ENCODE measurements at places on chromosomes 2 and 18. TPM values are rescaled to one million over a fixed set of nuclear protein-coding genes. Genes with fewer than 3 reads are reported as not detected.

The LRP1B gene
- under 0.01 TPM for total RNA-seq

The SLC35F6 gene
- total RNA-seq, result 14.3 TPM

The GPR35 gene
- 7.8 TPM for total RNA-seq

- no peak for DNase-seq
These were observed 1.4 kb downstream of the UBE2F start for GRCh38 chr2:237968048-237968862.

GRCh38 chr2:122525336-122525735 is 769.9 kb downstream of the TSN start:
- no peak for DNase-seq

GRCh38 chr2:71550801-71551630 is 97.7 kb downstream of the DYSF start:
- no peak for DNase-seq

- DNase-seq, result no peak
These were observed 369.9 kb downstream of the LPIN1 start for GRCh38 chr2:12116228-12116750.

DNA sequence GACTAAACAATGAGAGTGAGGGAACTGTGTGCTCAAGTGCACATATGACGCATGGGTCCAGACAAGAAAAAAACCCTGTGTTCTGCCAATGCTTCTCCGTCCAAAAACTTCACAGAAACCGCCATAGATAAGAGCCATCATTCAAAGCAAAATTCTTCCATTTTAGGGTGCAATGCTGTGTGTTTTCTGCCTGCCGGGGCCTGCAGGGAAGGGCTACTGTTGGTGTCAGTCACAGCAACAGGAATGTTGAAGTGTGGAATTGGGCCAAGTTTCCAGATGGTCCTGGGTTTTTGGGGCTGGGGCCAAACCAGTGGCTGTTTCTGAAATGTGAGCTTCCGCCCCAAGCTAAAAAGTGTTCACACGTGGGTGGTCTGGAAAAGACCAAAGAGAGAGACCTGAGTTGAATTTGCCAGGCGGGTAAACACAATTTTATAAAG is 677 bp upstream of the MC2R start:
- DNase-seq, result no peak

DNA sequence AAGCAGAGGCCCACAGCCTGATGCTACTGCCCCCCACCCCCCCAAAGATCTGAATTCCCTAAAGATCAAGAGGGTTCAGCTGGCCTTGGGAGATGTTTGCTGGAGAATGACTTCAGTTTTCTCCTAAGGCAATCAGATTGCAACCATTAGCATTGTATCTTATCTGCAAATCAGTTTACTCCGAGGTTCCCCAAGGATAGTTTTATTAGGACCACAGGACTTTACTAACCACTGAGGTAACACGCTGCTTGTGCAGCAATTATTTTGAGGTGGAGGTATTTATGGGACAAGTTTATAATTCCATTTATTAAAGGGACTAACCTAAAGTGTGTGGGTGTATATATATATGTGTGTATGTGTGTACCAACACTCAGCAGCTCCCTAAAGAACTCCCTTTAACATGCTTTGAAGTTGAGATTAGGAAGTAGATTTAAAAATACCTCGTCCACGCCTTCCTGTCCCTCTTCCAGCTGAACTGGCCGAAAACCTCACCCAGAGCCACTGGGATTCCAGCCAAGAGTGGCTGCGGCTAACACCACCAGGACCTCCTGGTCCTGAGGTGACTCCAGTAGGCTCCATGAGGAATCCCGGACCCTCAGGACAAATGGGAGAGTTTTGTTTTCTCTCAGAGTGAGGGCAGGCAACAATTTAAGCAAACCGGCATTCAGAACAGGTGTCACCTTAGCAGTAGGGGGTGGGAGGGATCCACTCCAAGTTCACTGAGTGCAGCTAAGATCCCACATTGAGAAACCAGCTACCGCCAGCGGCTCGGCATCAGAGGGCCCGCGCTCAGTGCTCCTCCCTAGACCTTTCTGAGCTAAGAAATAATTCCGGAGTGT is 3.0 kb upstream of the DLX1 start:
- peak; percentile 21 for DNase-seq

- DNase-seq, result no peak
These were observed 523.5 kb downstream of the LRRTM4 start for GRCh38 chr2:76998704-76999103.

The CRYGD gene
- total RNA-seq, result 5.7 TPM

DNA sequence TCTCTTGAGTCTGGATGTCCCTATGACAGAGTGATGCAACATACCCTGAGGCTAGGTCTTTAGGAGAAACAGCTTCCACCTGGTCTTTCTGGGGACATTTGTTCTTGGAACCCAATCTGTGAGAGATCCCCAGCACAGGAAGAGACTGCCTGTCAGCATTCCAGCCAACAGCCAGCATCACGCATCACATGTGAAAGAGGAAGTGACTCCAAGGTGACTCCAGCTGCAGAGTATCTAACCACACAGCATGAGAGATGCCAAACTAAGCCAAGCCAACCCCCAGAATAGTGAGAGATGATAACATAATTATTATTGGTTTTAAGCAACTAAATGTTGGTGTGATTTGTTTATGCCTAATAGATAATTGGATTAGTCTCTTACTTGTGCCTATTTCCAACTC is 35.7 kb downstream of the C18orf63 start:
- DNase-seq, result peak; percentile 16

The CCDC121 gene
- 1.9 TPM for total RNA-seq

- no peak for DNase-seq
These were observed 33.3 kb downstream of the PRKCE start for GRCh38 chr2:45684756-45685155.

GRCh38 chr2:23681356-23682140 is 245.4 kb downstream of the ATAD2B start:
- DNase-seq, result no peak

The DTNA gene
- total RNA-seq, result under 0.01 TPM

The DHRS9 gene
- total RNA-seq, result 1.9 TPM

- DNase-seq, result no peak
These were observed 458.0 kb upstream of the HS6ST1 start for GRCh38 chr2:128776461-128777195.

The CAPN14 gene
- 1.9 TPM for total RNA-seq

DNA sequence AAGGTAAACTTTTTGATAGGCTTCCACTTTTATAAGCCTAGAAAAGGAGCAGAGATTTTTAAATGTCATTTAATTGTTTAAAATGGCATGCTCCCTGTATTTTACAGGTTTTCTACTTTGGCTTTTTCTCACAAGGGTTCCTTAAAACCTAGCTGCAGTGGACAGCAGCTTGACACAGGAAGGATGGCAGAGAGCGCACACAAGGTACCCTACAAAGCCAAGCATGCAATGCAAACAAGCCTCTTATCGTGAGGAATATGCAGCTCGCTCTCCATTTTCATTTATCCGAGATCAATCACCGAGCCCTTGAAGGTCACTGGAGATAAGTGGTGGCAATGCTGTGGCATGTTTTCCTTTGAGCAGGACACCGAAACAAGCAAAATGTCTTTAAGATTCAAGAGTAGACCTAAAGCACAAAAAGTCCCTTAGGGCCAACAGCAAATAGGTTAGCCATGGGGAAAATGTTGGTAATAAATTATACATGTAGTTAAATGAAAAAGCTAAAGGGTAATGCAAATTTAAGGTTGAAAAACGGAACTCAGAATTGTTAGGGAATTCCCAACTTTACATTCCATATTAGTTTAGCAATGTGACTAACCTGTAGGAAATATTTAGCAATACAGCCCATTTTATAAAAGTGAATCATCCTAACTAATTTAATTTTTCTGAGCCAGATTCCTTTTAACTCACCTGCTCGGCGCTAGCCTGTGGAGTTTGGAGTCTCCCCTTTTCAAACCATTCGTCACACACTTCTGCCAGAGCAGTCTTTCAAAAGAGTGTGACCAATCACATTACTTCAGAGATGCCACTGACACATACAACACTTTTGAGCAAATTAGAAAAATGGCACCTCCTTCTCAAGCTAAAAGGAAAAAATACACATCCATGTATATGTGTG is 337.9 kb upstream of the PKDCC start:
- no peak for DNase-seq

The SPEG gene
- 0.81 TPM for total RNA-seq

DNA sequence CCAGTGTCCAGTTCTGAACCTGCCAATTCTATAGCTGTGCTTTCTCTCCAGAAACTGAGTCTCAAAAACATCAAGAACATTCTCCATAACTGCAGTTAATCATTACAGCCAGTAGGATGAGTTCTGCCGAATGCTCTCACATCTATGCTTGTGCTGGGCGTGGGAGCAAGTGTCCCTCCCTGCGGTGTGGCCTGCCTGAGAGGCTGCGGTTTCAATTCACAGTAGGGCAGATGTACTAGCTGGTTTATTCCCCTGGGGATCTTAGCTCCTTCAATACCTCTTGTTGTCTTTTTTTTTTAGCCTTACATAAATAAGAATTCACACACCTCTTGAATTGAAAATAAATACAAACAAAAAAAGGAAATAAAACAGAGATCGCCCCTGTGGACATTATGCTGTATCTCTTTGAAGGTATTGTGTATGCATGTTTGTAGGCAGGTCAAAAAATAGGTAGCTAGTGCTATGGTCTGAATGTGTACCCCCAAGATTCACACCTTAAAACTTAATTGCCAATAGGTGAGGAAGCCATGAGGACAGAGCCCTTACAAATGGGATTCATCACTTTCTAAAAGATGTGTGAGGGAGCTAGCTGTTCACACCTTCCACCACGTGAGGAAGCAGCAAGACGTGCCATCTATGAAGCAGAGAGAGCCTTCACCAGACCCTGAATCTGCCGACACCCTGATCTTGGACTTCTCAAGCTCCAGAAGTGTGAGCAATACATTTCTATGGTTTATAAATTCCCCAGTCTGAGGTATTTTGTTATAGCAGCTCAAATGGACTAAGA is 74.3 kb downstream of the BCL2L11 start:
- no peak for DNase-seq

DNA sequence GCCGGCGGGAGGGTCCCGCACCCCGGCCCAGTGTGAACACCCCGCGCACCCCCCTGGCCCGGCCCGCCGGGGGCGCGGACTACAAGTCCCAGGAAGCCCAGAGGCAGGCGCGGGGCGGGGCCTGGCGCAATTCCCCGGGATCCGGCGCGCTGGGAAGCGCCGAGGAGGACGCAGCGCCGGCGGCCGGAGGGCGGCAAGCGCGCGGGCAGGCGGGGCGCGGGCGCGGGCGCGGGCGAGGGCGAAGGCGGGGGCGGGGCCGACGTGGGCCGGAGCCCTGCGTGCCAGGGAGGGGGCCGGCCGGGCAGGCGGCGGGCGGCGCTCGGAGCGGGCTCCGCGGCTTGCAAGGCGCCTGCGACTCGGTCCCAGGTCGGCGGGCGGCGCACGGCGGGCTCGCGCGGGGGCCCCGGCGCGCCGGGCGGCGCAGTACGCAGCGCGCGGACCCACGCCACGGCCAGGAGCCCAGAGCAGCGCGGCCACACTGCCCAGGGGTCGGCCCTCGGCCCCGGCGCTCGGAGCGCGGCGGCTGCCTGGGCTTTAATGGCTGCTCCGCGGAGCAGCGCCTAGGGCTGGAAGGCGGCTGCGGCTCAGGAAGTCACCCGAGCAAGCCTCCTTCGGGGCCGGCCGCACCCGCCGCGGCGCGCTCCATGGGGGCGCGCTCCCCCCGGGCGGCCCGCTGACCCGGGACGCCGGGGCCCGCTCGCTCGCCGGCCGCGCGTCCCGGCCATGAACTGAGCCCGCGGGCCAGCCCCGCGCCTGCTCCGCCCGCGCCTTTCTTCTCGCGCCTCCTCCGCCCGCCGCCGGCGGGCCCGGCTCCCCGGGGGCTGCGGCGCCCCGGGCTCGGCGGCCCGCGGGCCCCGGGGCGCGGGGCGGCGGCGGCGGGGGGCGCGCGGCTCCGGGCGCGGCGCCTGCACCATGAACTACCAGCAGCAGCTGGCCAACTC is at the start of gene AGAP1:
Gene AGAP1 (plus strand): TSS at position 269 of the 941 bp plus-strand sequence.
- no peak for DNase-seq
